ENCODE measurements at places on chromosomes 1 and 21.

DNA sequence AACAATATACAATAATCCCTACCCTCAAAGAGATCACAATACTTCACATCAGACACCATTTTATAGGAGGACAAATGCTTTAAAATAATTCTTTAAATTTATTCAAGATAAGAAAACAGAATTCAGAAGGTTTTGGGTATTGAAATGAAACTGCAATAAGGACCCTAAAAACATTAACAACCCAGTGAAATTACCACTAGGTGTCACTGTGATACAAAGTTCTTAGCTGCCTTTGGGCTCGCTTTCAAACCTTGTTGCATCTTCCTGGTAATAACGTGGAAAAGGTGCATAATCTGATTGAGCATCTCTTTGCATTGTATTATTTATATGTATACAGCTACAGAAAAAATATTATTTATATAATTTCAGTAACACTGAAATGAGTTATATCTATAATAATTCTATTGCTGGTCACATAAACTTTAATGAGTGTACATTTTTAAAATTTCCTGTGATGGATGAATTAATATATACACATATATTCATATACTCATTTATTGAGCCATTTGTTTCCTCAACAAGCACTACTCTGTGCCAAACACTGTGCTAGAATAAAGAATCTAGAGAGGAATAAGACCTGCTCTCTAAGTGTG lies 185.2 kb downstream of the FAF1 start:
- peak; percentile 67 for DNase-seq

GRCh38 chr1:93129507-93130099 lies 50.5 kb downstream of the MTF2 start:
- DNase-seq: no peak

- DNase-seq: peak; percentile 28
Observed at GRCh38 chr1:171716616-171717015, 25.2 kb downstream of the VAMP4 start.

DNA sequence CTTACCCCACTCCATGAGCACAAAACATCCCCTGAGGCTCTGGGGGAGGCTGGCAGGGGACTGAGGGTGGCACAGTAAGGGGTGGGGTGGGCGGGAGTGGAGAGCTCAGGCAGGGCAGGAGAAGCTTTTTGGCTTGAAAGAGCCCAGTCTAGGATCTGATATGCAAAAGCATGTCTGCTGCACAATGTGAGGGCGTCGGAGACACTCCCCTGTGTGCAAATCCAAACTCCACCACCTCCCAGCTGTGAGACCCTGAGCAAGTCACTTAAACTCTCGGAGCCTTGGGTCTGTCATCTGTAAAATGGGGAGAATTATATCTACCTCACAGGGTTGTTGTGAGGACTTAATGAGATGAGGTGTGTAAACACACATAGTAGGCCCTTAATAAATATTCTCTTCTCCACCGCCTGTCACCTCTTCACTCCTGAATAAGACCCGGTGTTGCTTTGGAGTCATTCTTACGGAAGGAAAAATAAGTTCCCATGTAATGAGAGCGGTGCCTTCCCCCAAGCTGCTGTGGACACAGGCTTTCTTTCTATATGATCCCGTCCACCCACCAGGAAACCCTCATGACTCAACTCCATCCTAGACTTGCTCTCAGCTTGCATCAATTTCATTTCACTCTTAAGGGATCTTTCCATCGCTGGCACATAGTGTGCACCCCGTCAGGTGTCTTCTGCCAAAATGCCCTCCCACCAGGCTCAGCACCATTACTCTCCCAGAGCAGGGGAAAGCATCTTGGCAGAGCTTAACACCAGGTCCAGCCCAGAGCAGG lies 12.5 kb downstream of the KCNN3 start:
- no peak for DNase-seq

- no peak for DNase-seq
Observed at GRCh38 chr1:229167318-229167717, 103.6 kb upstream of the RAB4A start.

- no peak for DNase-seq
Observed at GRCh38 chr1:76892675-76893074, 25.4 kb downstream of the ST6GALNAC5 start.

GRCh38 chr21:15121655-15122120 lies 56.9 kb upstream of the NRIP1 start:
- DNase-seq: peak; percentile 61

GRCh38 chr1:40756523-40756922 lies 27.1 kb upstream of the KCNQ4 start:
- DNase-seq: no peak

GRCh38 chr1:11355559-11356475 lies 82.8 kb downstream of the UBIAD1 start:
- DNase-seq: no peak

DNA sequence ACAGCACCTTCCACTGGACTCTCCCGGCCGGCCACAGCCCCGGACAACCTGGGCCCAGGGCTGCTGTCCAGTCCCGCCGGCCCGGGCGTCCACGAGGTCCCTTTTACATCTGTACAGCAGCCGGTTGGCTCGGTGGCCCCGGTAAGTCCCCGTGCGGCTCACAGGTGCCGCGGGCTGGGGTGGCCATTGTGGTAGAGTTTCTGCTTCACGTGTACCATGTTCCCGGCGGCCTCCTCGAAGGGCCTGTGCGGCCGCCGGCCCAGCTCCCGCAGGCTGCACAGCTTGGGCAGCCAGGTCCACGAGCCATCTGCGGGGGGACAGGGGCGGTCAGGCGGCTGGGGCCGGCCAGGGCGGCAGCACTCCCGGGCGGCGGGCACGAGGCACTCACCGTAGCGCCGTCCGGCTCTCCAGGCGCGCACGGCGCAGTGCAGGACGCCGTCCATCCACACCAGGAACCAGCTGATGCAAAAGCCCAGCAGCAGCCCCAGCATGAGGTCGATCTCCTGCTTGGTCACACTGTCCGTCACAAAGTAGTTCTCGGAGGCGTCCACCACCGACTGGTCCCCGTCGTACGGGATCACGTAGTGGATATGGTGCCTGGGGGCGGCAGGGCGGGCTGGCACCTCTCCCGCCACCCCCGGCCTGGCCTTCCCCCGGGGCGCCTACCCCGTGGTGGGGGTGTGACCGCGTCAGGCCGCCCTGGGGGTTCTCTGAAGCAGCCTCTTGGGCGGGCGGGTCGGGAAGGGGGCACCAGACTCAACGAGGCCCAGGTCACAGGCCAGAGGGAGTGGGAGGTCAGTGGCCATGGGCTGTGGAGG lies 5.0 kb downstream of the TMEM240 start:
- no peak for DNase-seq

DNA sequence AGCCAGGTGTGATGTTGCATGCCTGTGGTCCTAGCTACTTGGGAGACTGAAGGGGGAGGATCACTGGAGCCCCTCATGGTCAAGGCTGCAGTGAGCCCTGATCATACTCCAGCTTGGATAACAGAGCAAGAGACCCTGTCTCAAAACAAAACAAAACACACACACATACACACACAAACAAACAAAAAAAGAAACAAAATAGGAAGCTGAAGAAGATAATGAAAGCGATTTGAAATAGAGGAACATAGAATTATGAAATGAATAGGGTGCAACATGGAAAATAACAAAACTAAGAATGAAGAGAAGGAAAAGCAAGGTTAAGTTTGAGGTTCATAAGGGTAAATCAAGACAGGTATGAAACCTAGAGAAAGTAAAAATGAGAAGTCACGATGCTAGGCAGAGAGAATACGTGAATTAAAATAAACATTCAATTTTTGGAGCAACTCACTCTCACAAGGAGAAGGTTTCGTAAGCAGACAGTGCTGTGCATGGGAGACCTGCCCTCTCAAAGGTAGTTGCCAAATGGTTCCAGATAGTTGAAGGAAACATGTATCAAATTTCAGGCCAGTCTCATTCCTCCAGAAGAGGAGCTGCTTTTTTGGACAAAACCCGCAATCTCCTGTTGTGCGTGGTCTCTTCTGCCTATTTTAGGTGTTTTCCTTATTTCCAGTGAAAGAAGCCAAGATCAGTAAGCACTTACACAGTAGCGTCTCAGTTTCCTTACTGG lies 3.3 kb downstream of the CD46 start:
- no peak for DNase-seq

GRCh38 chr1:145855426-145855948 lies 3.4 kb downstream of the PIAS3 start:
- DNase-seq: no peak

DNA sequence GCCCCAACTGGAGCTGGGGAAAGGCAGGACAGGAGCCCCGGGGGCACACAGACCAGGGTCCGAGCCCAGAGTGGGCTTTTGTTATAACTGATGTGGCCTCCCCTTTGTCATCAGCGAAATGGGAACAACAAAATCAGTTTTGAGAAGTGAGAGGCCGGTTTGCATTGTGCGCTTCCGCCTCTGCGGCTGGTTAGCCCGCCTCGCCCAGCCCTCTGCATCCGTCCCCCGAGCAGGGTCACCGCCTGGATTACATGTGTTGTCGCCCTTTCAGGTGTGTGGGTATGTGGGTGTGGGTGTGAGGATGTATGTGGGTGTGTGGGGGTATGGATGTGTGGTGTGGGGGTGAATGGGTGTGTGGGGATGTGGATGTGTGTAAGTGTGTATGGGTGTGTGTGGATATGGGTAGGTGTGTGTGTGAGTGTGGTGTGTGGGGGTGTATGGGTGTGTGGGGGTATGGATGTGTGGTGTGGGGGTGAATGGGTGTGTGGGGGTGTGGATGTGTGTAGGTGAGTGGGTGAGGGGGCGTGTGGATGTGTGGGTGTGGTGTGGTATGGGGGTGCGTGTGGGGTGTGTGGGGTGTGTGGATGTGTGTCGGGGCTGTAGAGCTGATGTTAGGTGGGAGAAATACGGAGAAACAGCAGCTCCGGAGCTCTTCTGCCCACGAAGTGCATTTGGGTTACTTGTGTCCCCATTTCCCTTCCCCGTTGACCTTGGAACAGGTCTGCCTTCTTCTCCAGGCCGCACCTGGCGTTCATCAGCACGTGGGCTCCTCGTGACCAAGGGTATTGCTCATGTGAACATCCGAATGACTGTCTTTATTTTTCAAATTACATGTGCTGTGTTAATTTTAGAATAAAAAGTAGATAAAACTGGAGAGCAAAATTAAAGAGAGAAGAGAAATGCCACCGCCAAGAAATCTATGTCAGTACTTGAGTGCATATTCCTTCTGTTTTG lies 67.6 kb downstream of the FHAD1 start:
- DNase-seq: no peak

DNA sequence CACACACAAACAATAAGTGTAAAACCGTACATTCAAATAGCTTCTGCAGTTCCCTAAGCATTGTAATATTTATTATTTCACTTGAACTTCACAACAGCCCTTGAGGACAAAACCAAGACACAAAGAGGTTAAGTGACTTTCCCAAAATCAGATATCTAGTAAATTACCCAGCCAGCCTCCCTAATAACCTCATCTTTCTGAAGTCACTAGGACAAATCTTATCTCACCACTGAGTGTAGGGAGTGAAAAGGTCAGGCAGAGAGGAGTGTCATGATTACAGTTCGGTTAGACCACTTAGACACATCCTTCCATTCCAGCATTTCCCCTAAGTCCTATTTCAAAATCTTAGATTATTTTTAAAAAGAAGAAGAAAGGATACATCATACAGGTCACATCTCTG lies 377.3 kb upstream of the NFIA start:
- DNase-seq: no peak

- peak; percentile 38 for DNase-seq
Observed at GRCh38 chr1:192904438-192904895, 95.6 kb downstream of the RGS2 start.

GRCh38 chr1:163162381-163162914 lies 40.3 kb downstream of the RGS5 start:
- no peak for DNase-seq

DNA sequence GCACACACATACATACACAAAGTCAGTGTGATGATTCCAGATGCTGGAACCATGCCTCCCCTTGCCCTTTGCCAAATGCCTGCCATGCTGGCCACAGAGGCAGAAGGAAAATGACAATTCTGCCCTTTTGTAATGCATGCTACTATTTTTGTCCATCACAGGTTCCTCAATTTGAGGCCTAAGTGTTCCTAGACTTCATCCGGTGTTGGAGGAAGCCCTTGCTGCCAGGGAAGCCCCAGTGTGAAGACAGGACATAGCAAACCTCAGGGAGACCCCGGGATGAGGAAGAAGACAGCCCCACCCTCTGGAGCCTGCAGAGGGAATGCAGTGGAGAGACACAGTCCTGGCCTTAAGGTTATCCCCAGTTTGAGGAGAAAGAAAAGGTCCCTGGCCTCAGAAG lies 14.4 kb downstream of the PRR9 start:
- no peak for DNase-seq

- DNase-seq: no peak
Observed at GRCh38 chr21:37753122-37753599, 163.1 kb downstream of the KCNJ6 start.

- DNase-seq: no peak
Observed at GRCh38 chr1:4563586-4563985, 90.8 kb upstream of the AJAP1 start.

GRCh38 chr1:38168365-38168764 lies 121.8 kb upstream of the POU3F1 start:
- DNase-seq: no peak

DNA sequence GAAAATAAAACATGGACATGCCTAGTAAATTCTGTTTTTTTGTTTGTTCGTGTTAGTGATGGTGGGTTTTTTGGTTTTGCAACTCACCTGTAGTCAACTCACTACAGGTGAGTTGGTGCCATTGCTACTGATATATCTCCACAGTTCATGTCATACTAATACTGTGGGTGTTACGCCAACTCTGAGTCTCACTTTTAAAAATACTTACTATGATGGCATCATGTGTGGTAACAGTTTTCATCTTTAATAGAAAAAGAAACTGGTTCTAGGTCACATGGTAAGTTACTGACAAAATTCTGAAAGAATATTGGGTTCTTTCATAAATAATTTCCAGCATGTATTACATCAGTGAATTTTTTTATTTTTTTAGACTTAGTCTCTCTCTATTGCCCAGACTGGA lies 38.0 kb downstream of the TSNAX start:
- no peak for DNase-seq

DNA sequence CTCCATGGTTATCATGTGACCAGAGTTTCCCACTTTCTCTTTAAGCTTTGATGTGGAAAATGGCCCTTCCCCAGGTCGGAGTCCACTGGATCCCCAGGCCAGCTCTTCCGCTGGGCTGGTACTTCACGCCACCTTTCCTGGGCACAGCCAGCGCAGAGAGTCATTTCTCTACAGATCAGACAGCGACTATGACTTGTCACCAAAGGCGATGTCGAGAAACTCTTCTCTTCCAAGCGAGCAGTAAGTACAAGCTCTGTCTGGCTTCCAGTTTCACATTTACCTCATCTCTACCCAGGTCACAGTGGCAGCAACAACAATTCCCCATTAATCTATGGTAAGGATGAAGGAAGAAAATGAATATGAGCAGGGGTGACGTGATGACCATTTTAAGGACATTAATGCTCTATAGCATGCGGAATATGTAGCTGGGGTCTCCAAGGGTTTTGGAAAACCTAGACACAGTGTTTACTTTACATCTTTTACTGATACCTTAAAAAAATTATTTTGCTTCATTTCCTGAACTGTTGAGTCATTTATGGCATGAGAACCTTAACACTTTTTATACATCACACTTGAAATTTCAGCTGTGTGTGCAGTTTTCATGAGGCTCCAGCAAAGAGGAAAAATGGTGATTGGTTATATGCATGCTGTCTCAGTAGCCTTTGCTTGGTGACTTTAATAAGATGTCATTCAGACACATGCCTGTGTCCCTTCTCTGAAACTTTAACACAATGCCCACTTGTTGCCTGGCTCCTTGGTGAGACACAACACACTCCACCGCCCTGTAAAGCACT lies 286.3 kb upstream of the SGIP1 start:
- no peak for DNase-seq
